ENCODE measurements at places on chromosomes 4 and X.
A peak's percentile ranks its signal among the peaks of the same experiment; 100 is the strongest.

DNA sequence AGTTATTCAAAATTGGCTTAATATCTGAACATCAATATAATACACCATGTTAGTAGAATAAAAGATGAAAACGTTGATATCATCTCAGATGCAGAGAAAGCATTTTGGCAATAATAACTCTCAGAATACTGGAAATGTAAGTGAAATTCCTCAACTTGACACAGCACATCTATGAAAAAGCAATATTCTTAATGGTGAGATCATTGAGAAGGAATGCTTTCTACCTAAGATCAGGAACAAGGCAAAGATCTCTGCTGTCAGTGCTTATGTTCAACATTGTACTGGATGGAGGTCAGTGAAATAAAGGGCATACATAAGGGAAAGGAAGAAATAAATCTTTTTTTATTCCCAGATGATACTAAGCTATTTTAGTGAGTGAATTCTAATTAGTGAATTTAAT, 40.6 kb downstream of the MRPL1 start:
- no peak for DNase-seq

GRCh38 chr4:137310166-137310565, 222.1 kb downstream of the PCDH18 start:
- no peak for DNase-seq

GRCh38 chr4:78207951-78208350, 150.8 kb downstream of the FRAS1 start:
- no peak for DNase-seq

GRCh38 chr4:152304220-152304619, 231.7 kb downstream of the FBXW7 start:
- DNase-seq: peak; percentile 33

GRCh38 chr4:172546782-172547181, 621.8 kb upstream of the GALNT7 start:
- DNase-seq: no peak

DNA sequence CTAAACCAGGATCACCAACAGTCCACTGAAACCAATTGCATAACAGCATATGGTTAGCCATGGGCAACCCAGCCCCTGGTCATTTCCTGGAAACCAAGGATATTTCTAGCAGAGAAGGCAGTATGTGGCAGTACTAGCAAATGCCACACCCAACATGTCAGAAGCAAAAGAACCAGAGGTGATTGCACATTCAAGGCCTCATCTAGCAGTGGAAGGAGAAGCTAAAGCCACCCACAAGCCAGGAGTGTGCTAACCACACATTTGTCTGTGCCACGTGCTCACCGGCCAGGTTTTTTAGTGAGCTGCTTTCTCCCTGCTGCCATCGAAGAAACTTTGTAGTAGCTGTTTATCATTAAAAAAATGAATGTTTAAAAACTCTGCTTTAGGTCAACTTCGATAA, 42.0 kb downstream of the TEC start:
- DNase-seq: no peak

DNA sequence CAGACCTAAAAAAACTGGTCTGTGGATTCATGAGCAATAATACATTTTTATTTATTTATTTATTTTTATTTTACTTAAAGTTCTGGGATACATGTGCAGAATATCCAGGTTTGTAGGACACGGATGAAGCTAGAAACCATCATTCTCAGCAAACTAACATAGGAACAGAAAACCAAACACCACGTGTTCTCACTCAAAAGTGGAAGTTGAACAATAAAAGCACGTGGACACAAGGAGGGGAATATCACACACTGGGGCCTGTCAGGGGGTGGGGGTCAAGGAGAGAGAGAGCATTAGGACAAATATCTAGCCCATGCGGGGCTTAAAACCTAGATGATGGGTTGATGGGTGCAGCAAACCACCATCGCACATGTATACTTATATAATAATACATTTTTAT, 705.9 kb downstream of the RAB28 start:
- no peak for DNase-seq

DNA sequence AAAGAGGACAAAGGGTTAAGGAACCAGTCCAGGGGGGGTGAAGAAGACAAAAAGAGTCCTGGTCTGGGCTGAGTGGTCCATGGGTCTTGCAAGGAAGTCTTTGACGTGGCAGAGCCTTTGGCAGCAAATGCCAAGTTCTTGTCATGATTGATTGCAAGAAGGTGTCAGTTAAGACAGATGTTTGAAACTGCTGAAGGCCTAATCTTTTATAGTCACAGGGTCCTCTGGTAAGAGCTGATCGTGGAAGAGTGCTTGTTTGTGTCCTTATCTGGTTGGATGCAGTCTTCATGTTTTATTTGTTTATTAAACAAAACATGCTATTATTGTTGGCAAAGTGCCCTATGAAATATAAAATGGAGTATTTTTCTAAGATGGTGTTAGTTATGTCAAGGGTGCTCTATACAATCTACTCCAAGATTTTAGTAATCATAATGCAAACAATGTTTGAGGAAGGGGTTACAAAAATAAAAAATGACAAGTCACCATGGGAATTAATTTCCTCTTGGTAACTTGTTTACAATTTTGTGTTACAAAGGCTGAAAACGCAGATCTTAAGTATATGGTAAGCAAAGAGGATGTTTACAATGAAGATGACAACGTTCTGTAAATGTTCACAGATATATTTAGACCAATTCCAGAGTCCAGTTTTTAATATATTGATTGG, 85.9 kb downstream of the MAGED4 start:
- DNase-seq: no peak

- no peak for DNase-seq
Measured at GRCh38 chr4:11497972-11498371, 69.3 kb upstream of the HS3ST1 start.

DNA sequence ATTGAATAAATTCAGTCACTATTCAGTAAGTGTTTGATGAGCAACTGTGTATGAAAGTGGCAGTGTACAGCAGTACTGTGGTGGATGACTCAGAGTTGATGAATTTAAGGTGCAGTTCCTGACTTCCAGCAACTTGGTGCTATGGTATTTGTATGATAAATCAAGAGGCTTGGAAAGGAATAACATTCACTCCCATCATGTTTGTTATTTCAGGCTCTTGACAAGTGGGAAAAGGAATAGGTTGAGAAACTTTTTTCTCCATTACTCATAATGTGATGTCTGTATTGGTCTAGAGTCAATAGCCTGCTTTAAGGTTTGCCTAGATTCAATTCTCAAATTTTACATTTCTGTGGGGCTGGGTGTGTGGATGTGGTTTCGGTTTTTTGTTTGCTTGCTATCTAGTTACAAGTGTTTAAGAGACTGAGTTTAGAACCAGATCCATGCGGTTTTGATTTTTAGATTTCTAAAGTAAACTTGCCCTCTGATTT, 35.1 kb upstream of the CYP2U1 start:
- DNase-seq: no peak

DNA sequence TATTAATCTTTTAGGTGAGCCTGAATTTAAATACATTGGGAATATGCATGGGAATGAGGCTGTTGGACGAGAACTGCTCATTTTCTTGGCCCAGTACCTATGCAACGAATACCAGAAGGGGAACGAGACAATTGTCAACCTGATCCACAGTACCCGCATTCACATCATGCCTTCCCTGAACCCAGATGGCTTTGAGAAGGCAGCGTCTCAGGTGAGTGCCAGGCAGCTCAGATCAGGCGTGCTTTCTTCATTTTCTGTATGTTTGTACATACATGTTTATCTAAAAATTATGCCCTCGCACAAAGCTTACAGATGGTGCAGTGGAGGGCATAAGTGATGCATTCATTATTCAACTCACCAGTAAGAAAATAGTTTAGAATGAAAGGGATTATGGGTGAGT, 85.6 kb downstream of the CPE start:
- no peak for DNase-seq

DNA sequence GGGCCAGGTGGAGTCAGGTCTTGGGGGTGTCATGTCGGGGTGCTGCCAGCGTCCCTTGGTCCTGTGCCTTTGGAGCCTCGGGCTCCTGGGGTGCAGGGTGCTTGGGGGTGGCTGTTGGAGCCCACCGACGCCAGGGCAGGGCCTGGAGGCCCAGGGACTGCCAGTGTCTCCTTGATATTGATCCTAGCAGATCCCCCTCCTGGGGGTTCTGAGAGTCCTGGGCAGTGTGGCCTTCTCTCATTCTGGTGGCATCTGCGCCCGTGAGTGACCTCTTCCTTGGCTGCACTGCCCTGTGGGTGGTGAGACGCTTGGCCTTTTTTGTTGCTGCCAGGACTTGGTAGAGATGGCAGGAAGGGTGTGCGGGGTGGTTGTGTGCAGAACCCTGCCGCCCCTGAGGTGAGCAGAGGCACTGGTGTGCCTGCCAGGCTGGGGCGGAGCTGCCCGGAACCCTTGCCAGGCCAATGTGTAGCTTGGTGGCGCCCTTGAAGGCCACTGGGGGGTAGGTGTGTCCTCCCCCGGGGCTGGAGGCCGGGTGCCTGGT, 7.0 kb downstream of the NAT8L start:
- no peak for DNase-seq

DNA sequence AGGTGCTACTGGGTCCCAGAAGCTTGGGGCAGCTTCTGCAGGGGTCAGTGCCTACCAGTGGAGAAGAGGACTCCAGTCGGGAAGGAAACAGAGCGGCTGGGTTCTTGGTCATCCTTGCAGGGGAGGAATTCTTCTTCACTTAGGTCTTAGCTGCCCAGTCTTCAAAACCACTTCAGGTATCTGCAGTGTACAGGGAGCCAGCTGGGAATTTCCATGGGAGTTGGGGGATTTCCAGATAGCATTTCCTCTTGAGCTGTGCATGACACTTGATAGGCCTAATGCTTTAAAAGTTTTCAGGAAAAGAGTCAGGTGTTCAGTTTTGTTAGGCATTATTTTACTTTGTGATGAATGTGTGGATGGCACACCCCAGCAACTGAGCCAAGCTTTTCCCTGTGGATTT, 58.1 kb upstream of the ENPP6 start:
- no peak for DNase-seq

DNA sequence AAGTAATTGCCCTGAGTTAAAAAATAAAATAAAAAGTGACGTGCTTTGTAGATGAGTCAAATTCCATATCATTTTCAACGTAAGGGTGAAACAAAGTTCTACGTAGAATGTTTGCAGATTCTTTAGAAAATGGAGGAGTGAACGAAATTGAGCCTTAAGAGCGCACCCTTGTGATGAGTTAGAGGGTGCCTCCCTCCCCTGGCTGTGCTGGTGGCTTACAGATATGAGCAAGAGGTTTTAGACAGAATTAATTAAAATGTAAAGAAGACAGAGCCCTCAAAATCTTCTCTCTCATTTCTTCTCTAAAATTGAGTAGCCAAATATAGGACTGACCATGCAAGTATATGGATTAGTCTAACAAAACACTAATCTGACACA, 30.2 kb upstream of the LGI2 start:
- DNase-seq: no peak

- DNase-seq: no peak
Measured at GRCh38 chr4:134754301-134755019, 552.9 kb upstream of the PABPC4L start.

DNA sequence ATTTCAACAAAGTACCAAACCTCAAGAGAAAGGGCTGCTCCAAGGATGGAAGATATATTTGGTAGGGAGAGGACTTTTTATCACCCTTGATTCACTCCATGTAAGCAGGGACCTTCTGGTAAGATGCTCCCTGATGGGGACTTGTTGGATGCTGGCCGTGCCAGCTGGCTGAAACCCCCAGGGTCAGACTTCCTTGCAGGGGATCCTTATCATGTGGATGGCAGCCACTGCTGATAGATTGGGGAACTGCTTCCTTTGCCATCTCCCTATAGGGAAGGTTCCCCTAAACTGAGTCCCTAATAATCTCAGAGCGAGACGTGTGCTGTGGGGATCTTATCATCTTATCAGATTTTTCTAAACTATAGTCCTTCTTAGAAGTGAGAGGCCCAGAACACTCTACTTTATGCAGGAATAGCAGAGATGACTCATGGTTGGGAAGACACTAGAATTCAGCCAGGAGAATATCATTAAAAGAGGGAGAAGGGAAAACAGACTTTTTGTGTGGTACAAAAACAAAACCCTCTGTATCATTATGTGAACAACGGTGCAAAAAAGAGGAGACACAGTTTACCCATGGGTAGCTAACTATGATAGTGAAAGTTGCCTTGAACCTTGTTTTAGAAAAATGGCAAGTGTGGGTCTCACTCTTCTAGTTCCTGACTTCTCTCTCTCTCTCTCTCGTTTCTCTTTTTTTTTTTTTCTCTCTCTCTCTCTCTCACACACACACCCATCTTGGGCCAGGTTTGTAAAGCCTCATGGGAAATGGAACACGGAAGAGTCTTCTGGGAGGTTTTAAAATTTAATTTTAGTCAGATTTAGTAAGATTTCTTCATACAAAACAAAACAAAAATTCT, 16.1 kb downstream of the RHOH start:
- DNase-seq: no peak

DNA sequence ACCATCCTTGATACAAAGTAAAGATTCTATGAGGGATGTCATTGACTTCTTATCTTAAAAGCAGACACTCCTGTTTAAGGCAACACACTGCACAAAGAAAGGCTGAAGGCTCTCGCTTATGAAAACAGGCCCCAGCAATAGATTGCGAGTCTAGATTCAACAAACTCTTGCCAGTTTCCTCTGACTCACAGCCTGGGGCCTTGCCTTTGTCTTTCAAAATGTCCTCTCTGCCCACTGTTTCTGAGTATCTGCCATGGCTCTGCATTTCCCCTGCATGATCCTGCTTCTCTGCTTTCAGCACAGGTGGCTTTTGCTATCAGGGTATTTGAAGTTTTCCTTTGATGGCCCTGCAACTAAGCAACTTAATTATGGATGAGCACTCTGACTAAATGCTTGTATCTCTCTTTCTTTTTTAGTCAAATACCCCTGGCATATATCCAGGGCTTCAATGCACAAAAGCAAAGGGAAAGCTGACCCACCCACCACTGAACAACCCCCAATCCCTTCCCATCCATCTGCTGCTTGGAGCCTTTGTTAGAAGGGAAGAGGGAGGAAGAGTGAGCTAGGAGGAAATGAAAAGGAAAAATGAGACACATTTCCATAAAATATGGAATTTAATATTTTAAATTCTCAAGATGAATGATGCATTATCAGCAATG, 32.2 kb downstream of the NDP start:
- no peak for DNase-seq

DNA sequence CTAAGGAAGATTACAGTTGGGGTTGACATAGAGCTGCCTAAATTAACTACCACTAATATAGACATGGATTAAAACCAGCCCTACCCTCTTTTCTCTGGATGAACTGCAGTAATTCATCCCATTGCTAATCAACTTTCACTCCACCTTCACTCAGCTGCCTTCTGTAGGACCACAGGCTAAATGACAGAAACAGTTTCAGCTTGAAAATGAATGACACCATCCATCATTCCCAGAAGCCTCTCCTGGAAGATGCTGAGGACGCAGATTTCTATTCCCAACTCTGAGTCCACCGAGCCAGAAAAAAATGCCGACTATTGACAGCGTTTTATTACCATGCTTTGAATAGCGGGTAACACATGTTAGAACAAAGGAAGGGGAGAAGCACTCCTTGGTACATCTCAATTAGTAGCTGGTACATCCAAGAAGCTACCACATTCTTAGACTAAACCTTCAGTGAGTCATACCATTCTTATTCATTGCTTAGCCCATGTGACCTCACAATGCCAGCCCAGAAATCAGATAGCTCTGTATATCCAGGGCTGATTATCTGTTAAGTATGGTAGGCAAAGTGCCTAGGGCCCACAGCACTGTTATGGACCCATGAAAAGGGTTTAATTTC, 25.3 kb downstream of the DCX start:
- DNase-seq: no peak

GRCh38 chr4:17336524-17336961, 175.3 kb downstream of the QDPR start:
- DNase-seq: peak; percentile 38

GRCh38 chr4:37793562-37793961, 32.9 kb upstream of the PGM2 start:
- DNase-seq: no peak
